Urinary bladder (tissue), 4 donors: ENCODE measurements at places on chromosomes 6 and 20. TPM values are rescaled to one million over a fixed set of nuclear protein-coding genes. Genes with fewer than 3 reads are reported as not detected.

Gene SHLD1
- 3.6 TPM for total RNA-seq

Gene CD24
- 283 TPM for total RNA-seq

Gene EEF1A2
- total RNA-seq: 11.2 TPM

DNA sequence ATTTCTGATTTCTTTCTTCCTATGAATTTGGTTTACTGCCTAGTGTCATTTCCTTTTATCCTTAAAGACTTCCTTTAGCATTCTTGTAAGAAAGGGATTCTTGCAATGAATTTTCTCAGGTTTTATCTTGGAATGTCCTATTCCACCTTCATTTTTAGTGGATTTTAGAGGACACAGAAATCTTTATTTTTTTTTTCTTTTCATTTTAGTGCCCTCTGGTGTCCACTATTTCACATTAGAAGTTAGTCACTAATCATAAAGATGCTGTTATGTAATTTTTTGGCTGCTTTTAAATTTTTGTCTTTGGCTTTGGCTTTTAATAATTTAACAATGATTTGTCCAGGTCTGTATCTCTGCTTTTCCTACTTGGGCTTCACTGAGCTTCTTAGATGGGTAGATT is 28.1 kb downstream of the LMBRD1 start:
- no peak for DNase-seq

- peak; percentile 31 for DNase-seq
Observed at GRCh38 chr6:83708970-83709747, at the start of gene SNAP91. TSS of gene SNAP91 (minus strand) at chr6:83709101. CDS start at chr6:83707927, 1,174 bp downstream.

GRCh38 chr6:118739696-118740353 is 88.4 kb upstream of the CEP85L start:
- no peak for DNase-seq

DNA sequence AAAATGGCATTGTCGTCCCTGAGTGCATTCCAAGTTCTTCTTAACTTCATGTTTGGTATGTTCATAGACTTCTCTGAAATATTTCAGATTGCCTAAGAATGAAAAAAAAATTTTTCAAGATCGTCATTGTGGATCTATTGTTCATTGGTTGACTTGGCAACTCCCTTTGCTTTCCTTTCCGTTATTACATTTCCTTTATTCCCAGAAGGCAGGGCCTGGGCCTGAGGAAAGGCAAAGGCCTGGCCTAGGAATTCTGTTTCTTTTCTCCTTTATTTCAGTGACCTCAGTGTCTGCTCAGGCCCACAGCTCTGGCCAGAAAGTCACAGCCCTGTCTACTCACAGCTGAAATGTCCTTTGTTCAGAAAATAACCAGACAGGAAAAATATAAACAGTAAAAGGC is 401.6 kb upstream of the PLCB4 start:
- DNase-seq: no peak

GRCh38 chr20:4067600-4068261 is 52.4 kb upstream of the RNF24 start:
- DNase-seq: no peak

GRCh38 chr6:168638468-168639271 is 197.7 kb downstream of the SMOC2 start:
- DNase-seq: no peak

GRCh38 chr6:158046201-158047126 is 64.8 kb downstream of the SYNJ2 start:
- DNase-seq: no peak

GRCh38 chr6:10140136-10140535 is 274.7 kb downstream of the TFAP2A start:
- DNase-seq: no peak

DNA sequence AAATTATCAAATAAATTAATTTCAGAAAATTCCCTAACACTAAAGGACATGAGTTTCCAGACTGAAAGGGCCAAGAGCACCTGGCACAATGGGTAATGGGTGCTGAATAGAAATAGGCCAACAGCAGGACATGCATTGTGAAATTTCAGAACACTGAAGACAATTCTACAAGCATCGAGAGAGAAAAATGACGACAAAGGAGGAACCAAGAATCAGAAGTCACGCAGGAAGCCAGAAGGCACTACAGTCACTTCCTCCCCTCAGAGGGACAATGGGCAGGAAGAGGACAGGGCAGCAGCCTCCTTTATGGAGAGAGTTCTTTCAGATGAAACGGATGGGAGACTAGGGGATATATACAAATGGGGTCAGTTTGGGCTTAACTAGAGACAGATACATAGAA is 29.6 kb downstream of the PCNA start:
- DNase-seq: no peak

DNA sequence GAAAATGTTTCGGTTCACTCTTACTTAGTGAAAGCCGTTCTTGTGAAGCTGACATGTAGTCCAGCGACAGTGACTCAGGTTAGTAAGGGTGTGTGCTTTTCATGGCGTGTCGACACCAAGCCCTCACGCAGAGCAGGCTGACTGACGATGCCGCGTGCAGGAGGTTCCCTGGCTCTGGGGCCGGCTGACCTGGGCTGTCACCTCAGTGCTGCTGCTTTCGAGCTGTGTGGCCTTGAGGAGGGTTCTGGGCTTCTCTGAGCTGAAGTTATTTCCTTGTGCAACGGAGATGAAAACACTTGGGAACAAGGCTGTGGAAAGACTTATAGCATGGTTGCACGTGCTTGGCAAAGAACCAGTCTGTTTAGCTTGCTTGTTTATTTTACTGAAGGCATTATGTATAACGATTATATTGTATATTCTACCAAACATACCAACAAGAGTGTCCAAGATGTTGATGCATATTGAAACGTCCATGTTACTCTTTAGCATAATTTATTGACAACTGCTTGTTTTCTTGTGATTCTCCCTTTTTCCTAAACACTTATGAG is 59.2 kb downstream of the PHACTR3 start:
- no peak for DNase-seq

- no peak for DNase-seq
Observed at GRCh38 chr20:646868-647233, 6.1 kb downstream of the SRXN1 start.

- no peak for DNase-seq
Observed at GRCh38 chr20:14470231-14470899, 133.0 kb upstream of the FLRT3 start.

- no peak for DNase-seq
Observed at GRCh38 chr20:58585753-58586540, 65.1 kb upstream of the STX16 start.

DNA sequence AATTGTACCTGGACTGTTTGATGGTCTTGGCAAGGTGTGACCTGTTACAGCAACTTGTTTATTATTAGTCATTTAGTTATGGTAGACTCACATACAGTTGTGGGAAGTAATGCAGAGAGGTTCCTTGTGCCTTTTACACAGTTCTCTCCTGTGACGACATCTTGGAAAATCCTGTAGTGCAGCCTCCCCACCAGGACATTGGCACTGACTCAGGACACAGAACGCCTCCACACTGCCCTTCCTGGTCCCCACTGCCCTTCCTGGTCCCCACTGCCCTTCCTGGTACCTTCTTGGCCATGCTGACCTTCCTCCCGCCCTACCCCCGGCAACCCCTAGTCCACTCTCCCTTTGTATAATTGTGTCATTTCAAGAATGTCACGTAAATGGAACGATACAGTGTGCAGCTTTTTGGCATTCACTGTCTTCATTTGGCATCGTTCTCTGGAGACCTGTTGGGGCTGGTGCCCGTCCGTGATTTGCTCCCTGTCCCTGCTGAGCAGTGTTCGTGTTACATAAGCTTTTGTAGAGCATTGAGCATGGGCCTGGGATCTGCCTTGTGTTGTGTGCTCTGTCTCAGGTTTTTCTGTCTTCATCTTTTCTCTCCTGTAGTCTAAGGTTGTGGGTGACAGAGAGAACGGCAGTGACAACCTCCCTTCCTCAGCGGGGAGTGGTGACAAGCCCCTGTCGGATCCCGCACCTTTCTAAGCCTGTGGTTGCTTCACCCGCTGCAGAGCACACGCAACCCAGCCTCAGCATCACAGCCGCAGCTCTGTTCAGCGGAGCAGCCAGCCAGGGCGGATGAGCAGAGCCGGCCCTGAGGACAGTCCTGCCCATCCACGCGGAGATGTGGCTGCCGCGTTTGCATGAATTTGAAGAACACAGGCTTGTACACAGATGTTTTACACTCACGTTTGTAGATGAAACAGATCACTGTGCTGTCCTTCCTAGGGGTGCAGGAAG is 5.4 kb upstream of the DNAJC5 start:
- no peak for DNase-seq

DNA sequence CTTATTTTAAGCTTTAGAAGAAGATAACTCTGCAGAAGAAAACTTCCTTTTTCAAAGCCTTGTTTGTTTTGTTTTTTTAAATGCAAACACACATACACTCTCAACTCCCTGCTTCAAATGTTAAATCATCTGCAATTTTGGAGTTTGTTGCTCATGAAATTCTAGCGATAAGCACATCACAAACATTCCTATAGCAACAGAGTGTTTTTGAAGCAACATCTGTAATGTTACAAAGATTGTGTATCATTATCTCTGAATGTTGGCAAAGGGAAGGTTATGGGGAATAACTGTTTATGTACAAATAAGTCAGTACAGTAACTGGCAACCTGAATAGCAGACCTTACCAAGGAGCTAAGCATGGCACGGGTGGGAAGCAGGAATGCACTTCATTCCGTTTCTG is 84.8 kb upstream of the MRPS10 start:
- no peak for DNase-seq

GRCh38 chr20:63502671-63503172 is 3.8 kb upstream of the EEF1A2 start:
- DNase-seq: no peak

GRCh38 chr20:10329387-10330005 is 104.5 kb downstream of the MKKS start:
- no peak for DNase-seq

DNA sequence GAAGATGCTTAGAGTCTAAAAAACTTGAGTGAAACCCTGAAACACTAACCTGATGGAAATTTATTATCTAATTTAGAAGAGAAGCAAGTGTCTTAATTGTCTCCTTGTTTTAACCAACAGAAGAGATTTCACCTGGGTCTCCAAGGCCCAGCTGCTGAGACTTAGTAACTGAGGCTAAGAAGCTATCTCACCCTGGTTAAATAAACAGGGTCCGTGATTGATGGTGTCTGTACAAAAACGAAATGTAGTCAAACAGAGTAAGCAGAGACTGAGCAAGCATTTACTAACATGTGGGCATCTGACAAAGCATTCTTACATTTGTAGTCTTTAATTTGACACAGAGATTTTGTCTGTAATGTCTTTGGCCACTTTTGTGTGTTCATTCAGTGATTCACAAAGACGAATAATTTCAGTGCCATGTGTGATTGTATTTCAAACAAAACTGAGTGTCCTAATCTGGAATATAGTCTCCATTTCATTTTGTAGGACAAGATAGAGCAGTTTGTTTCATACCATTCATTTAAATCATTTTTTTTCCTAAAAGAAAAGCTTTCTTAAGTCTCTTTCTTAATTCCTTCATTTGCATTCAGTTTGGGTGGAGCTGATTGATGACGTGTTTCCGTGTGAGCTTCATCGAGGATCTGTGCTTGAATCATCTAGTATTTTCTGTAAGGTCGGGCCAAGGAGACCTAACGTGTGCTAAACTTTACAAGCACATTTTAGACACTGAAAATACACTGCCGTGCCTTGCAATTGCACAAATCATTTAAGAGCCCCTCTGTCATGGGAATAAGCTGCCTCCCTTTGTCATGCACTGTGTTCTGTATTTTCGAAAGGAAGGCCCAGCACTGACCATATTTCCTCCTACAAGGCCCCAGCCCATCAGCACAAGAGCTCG is 170.6 kb upstream of the QKI start:
- DNase-seq: no peak

DNA sequence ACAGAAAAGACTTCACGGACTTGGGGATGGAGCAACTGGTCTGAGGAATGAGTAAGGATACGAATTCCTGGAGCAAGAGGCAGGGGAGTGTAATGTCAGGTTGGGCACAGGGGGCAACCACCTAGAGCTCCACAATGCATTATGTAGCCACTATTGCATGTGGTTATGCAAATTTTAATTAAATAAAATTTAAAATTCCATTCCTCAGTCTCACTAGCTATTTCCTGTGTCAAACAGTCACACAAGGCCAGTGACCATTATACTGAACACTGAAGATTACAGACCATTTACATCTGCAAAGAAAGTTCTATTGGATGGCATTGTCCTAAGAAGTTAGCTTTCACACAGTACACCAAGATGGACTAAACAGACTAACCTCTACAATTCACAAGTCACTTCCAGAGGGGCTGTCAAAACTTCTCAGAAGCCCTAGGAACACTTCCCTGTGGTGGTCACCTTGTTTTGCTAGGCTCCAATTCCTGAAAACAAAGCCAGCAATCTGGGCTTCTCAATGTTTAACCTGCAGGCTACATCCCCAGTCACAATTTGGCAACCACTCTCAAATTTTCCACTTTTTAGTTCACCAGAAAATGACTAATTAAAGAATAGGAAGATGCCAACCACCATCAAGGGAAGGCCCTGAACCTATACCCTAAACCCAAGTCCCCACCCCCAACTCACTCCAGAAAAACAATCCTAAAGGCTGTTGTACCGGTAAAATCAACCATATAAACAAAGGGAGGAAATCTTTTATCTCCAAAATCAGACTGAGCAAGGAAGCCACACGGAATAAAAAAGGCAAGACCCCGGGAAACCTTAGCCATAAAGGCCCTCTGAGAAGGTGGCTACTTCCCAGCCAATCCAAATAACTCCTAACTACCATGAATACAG is 34.2 kb upstream of the C20orf203 start:
- no peak for DNase-seq

GRCh38 chr20:63128956-63129355 is 87.0 kb downstream of the YTHDF1 start:
- no peak for DNase-seq

DNA sequence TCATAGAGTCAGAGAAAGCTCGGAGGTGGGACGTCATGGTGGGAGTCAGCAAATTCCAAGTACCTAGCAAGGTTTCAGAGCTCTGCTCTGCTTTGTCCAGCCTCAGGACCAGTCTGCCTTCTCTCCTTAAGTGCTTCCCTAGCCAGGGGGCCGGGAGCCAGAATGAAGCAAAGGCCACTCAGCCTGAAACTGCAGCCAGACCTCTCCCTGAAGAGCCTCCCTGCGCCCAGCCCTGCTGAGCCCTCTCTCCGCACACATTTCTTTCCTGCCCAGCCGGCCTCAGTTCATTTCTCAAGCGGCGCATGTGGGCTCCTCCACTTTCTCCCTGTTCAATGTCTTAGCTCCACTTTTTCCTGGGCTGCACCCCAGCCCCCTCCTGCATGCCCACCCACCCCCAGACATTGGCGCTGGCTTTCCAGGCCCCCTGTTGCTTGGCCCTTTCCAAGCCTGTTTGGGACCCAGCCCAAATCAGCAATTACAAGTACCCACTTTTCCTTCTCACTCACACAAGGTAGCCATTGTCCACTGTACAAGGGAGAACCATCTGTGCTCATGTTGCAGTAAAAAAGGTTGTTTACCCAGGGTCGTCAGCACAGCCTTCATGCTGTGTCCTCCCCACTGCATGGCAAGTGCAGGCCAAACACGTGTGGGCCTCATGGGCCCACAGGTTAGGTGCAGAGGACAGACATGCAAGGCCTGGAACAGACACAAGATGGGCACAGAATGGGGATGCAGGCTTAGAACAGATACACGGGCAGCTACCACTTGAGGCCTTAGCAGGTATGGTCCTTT is 147.1 kb downstream of the MRPL14 start:
- no peak for DNase-seq
